ENCODE measurements at places on chromosomes 4 and X.

DNA sequence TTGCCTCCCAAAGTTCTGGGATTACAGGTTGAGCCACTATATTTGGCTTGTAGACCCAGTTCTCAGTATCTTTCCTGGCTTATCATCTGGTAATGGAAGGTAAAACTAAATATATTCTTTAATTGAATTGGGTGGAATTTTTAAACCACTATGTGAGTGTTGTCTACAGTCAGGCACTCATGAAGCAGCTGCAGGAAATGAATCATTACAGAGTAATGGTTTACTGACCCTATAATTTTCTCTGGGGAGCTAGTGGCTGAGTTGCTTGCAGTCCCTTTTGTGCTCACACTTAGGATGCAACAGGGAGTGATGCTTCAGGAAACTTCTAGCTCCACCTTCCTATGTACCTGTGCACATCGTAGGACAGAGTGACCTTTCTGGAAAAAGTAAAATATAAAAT is 4.1 kb upstream of the UGT2B7 start:
- peak; percentile 66 for DNase-seq

- no peak for DNase-seq
Observed at GRCh38 chr4:99720206-99720605, 62.6 kb upstream of the C4orf54 start.

- DNase-seq, result no peak
Observed at GRCh38 chr4:156442912-156443311, 489.2 kb upstream of the CTSO start.

- no peak for DNase-seq
Observed at GRCh38 chrX:112512509-112512908, 167.2 kb downstream of the LHFPL1 start.

- DNase-seq, result no peak
Observed at GRCh38 chr4:2797545-2798305, 4.8 kb downstream of the SH3BP2 start.

GRCh38 chr4:147772459-147772969 is 40.6 kb downstream of the ARHGAP10 start:
- no peak for DNase-seq

DNA sequence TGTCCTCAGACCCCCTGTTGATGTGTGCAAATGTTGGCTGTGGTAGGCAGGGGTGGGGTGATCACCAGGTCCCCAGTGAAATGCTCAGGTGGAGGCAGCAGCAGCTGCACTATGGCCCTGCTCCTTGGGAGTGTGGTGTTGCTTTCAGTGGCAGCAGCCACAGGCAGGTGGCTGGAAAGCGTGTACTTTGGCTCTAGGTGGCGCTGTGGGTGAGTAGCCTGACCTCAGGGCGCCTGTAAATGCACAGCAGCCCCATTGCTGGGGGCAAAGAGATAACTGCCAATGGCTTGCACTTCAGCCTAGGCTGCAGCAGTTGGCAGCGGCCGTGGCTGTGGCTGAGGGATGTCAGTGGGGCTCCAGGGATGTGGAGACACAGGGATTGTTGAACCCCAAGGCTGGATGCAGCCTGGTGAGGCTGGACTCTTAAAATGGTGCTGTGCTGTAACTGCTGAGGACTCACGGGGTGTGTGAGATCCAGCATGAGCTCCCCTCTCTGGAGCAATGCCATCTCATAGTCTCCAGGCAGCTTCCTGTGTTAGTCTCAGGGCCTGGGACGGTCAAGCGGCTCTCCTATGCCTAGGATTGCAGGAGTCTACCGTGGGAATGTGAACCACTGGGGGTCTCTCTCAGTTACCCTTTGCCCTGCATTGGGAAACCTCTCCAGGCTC is 421.7 kb upstream of the HTR2C start:
- no peak for DNase-seq

GRCh38 chr4:68272380-68272779 is 26.9 kb upstream of the TMPRSS11B start:
- DNase-seq, result no peak

GRCh38 chr4:53734584-53735353 is 143.5 kb upstream of the LNX1 start:
- no peak for DNase-seq

- no peak for DNase-seq
Observed at GRCh38 chr4:76003035-76003434, 4.3 kb downstream of the CXCL9 start.

DNA sequence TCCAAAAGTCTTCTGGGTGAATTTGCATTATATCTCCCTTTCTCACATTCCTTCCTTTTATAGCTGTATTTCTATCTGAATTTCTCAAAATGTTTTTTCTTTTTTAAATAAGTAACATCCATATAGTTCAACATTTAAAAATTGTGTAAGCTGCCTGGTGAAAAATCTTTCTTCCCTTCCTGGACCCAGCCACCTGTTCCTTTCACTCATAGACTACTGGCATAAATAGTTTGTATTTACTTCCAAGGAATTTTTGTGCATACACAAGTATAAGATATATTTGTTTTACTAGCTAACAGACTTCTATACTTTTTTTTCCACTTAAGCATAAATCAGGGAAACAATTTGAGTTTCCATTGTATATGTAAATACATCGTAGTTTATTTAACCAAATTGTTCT is 35.7 kb downstream of the PACRGL start:
- DNase-seq, result no peak

DNA sequence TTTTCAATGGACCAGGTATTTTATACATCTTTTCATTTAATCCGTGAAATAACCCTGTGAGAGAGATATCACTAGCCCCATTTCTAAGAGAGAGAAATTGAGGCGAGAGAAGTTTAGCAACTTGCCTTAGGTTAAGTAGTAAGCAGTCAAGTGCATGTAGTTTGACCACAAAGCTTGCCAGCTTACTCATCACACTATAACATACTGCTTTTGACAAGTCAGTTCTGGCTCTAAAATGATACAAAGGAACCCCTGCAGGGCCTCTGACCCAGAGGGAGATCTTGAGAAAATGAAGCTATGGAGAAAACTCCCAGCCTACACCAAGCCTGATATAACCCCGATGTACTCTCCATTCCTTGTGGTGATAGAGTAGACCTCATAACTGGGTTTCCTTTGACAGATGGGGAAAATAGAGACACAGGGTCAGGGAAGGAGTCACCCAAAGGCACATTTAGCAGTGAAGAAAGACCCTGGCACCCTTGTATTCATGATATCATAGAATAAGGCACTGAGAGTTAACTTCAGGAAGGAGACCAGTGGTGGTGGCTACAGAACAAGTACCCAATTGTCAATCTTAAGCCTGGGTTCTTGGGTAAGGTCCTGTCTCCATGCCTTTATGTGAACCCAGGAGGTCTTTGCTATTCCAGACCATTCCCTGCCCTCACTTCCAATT is 60.2 kb upstream of the MSN start:
- no peak for DNase-seq

DNA sequence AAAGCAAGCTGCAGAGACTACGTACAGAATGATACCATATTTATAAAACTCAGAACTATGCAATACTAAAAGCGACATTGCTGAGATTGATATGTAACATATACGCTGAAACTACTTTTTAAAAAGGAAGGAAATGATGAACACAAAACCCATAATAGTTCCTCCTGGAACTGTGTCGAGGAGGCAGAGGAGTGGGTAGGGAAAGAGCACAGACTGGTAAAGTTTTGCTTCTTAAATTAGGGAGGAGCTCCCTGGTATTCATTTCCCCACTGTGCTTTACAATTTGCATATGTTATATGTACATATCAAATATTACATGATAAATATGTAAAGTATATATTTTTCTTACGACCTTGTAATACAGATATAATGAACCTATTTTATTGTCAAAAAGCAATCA is 13.9 kb downstream of the UFSP2 start:
- no peak for DNase-seq

Data from NCI-H1105 treated with DMSO at 0.1 percent for 48 hours (cell line).